ENCODE measurements at places on chromosomes 1 and 21. TPM values are rescaled to one million over a fixed set of nuclear protein-coding genes. Genes with fewer than 3 reads are reported as not detected.

DNA sequence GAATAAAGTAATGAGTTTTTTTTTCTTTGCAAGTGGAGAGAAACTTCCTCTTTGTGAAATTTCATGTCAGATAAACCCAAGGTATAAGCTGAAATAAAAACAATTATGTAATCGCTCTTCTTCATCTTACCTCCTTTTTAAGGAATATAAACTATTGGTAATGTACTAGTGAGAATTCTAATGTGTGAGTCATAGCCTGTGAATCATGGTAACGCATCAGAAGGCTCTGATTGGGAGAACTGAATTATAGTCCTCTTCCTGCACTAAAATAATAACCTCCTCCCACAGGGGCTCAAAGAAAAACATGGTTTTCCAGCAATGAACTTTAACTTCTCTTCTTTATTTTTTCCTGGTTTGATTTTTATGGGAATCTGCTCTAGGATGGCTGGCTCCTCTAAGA, 57.1 kb upstream of the COX20 start:
- H3K27ac ChIP-seq = no peak overlapping the region
- no peaks in the 10 kb centered on the region for H3K36me3 ChIP-seq

DNA sequence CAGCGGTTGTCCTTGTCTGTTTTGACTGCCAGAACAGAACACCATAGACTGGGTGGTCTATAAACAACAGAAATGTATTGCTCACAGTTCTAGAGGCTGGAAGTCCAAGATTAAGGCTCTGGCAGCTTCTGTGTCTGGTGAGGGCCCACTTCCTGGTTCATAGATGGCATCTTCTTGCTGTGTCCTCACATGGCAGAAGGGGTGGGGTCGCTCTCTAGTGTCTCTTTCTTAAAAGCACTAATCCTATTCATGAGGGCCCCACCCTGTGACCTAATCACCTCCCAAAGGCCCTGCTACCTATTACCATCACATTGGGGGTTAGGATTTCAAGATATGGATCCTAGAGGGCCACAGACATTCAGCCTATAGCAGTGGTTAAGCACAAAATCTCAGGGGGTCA, 304.4 kb downstream of the NFIA start:
- no peak overlapping the region for H3K4me3 ChIP-seq
- no peaks in the 10 kb centered on the region for H3K27me3 ChIP-seq
- H3K27ac ChIP-seq = no peak overlapping the region
- no peaks in the 10 kb centered on the region for H3K4me1 ChIP-seq

GRCh38 chr1:54397090-54397591, 9.1 kb downstream of the SSBP3 start:
- H3K27me3 ChIP-seq = no peaks in the 10 kb centered on the region
- peaks cover 71% of the 10 kb centered on the region for H3K36me3 ChIP-seq
- H3K27ac ChIP-seq = peak overlapping the region; percentile 78
- peak; percentile 79 for DNase-seq

DNA sequence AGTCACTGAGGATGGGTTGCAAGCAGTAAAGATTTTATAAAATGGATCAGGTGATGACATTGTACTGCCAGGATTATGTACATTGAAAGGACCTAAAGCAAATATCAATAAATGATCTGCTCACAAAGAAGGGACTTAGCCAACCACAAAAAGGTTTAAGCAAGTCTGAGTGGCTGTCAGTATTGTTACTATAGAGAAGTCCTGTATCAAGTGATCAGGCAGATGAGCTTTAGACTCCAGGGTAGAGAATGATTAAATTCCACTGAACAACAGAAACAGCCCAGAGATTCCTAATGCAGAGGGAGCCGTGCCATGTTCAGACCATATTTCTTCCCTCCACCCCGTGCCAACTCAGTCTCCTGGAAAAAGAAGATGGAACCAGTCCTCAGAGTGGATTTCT, 138.9 kb downstream of the SETD4 start:
- no peak for DNase-seq
- no peak overlapping the region for H3K4me3 ChIP-seq
- no peaks in the 10 kb centered on the region for H3K27me3 ChIP-seq
- H3K4me1 ChIP-seq = no peaks in the 10 kb centered on the region

- DNase-seq = no peak
- H3K27me3 ChIP-seq = peaks cover 10% of the 10 kb centered on the region
- no peak overlapping the region for H3K27ac ChIP-seq
- H3K4me1 ChIP-seq = peaks cover 36% of the 10 kb centered on the region
- no peak overlapping the region for H3K4me3 ChIP-seq
These were observed 9.7 kb downstream of the TLR5 start for GRCh38 chr1:223133306-223133823.

DNA sequence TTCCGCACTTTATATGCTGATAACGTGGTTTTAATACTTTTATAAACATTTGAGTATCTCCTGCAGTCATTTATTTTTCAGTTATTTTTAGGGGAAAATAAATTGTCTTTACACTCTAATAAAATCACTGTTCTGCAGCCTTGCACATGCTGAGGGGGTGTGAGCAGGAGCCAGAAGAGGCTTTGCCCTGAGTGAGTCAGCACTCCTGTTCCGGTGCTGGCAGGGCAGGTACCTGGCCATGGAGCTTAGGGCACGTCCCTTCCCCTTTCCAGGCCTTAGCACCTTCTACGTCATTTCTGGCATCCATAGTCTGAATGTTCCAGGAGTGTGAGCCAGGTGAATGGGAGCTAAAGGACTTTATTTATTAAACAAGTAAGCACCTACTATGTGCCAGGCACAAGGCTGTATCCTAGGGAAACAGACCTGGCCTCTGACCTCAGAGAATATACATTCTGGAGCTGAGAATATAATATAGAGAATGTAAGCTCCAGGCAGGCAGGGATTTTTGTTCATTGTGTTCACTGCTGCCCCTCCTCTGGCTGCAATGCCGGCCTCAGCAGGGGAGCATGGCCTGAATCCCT, 402.9 kb downstream of the PTPRU start:
- no peak overlapping the region for H3K27ac ChIP-seq
- DNase-seq = no peak

DNA sequence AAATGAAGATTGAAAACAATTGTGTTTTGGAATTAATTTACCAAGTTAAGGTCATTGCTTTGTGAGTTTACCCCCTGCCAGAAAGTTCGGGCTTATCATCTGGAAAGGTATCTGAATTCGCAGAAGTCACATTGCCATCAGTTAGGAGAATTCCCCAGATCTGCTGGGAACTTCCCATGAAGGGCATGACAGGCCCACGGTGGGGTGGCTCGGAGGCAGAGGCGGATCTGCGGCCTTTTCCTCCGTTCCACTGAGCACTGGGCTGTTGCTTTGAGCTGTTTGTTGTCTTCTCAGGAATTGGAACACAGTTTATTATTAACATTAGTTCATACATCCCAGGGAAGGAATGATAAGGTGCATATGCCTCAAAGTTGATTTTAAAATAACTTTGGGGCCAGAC, 320.0 kb downstream of the CAMTA1 start:
- H3K27ac ChIP-seq = no peak overlapping the region
- H3K4me3 ChIP-seq = no peak overlapping the region
- H3K27me3 ChIP-seq = peaks cover 6% of the 10 kb centered on the region
- DNase-seq = no peak
- peaks cover 5% of the 10 kb centered on the region for H3K4me1 ChIP-seq
- no peaks in the 10 kb centered on the region for H3K36me3 ChIP-seq

DNA sequence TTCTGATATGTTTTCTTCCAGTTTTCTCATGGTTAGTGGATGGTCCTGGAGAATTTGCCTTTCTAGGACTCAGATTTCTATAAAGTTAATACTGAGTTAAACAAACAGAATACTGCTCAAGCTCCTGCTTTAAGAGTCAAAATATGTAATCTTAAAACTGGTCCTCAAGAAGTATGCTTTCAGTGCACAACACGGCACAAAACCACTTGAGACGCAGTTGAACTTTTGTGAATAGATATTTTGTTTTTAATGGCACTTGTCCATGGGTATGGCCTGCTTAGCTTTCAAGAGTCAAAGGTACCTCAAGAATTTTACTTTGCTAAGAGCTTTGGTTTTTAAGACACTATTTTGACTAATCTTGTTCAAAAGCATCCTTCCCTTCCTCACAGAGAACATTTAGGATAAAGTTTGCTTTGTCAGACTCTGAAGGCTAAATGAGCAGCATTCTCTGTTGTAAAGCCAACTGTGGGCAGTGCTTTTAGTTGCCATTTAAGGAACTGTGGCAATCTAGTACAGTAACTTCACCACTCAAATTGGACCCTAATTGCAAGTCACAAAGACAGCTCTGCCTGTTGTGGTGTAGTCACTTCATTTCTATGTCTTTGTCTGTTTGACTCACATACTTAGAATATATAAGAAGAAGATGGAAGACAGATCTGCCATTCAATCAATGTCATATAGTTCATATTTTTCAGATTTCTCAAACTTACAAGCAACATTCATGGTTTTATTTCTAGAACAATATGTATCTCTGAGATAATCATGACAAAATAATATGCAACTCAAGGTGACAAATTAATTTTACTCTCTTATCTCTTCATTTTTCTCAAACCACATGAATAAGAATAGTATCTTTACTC, 28.8 kb downstream of the SAMD13 start:
- no peaks in the 10 kb centered on the region for H3K27me3 ChIP-seq
- H3K4me3 ChIP-seq = no peak overlapping the region
- no peak overlapping the region for H3K27ac ChIP-seq
- no peaks in the 10 kb centered on the region for H3K36me3 ChIP-seq
- no peak for DNase-seq

DNA sequence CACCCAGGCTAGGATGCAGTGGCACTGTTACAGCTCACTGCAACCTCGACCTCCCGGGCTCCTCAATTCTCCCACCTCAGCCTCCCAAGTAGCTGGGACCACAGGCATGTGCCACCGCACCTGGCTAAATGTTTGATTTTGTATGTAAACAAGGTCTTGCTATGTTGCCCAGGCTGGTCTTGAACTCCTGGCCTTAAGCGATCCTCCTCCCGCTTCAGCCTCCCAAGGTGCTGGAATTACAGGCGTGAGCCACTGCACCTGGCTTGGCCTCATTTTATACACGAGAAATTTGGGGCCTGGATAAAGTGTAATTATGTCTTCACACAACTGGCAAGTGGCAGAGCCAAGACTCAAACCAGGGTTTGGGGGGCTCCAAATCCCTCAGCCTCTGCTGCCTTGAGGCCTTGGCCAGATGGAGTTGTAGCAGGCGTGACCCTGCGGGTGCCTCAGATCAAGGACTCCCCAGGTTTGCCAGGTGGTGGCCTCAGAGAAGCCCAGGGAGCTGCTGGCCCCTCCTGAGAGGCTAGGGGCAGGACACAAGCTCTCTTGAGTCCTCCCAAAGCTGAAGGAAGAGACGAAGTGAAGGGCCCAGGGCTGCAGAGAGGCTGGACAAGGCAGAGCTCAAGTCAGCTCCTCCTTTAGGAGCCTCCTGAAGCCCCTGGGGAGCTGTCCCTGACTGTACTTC, 61.7 kb downstream of the MDM4 start:
- H3K4me3 ChIP-seq = no peak overlapping the region
- H3K27ac ChIP-seq = no peak overlapping the region
- H3K4me1 ChIP-seq = peaks cover 28% of the 10 kb centered on the region
- H3K27me3 ChIP-seq = no peaks in the 10 kb centered on the region
- no peaks in the 10 kb centered on the region for H3K36me3 ChIP-seq
- DNase-seq = no peak

DNA sequence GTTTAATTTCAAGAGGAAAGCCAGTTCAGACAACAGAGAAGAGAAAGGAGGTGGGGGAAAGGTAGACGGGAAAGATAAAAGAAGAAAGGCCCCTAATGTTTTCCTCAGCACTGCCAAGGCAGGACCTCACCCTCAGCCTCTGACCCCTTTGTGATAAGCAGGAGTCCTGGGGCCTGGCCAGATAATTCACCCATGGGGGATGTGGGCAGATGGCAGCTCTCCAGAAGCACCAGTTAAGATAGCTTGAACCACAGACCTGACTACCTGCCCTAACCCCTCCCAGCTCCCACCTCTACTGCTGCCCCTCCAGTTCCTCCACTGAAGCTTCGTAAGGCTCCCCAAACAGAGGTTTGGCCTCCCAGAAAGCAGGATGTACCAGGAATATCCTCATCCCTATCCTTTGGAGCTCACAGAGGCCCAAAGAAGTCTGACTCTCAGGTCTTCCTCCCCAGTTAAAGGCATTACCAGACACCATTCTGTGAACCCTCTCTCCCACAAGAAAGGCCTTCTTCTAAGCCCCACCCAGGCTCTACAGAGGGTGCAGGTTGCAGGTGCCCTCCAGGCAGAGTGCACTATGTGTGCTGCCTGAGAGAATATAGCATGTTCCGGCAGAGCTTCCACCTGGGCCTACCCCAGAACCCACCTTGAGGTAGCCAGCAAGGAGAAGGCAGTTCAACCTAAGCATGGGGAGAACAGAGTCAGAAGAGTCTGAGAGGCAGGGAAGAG, 9.2 kb upstream of the SNAPIN start:
- no peaks in the 10 kb centered on the region for H3K27me3 ChIP-seq
- no peak overlapping the region for H3K4me3 ChIP-seq
- peaks cover 30% of the 10 kb centered on the region for H3K4me1 ChIP-seq
- peaks cover 27% of the 10 kb centered on the region for H3K36me3 ChIP-seq

GRCh38 chr1:41479000-41479807, 5.3 kb downstream of the EDN2 start:
- DNase-seq = peak; percentile 87
- H3K36me3 ChIP-seq = no peaks in the 10 kb centered on the region
- peaks cover 5% of the 10 kb centered on the region for H3K27me3 ChIP-seq
- H3K27ac ChIP-seq = no peak overlapping the region
- H3K4me3 ChIP-seq = no peak overlapping the region

- peaks cover 36% of the 10 kb centered on the region for H3K36me3 ChIP-seq
- peak; percentile 84 for DNase-seq
- peaks cover 12% of the 10 kb centered on the region for H3K4me1 ChIP-seq
- no peaks in the 10 kb centered on the region for H3K27me3 ChIP-seq
These were observed 45.8 kb downstream of the TMCC2 start for GRCh38 chr1:205273551-205273982.

DNA sequence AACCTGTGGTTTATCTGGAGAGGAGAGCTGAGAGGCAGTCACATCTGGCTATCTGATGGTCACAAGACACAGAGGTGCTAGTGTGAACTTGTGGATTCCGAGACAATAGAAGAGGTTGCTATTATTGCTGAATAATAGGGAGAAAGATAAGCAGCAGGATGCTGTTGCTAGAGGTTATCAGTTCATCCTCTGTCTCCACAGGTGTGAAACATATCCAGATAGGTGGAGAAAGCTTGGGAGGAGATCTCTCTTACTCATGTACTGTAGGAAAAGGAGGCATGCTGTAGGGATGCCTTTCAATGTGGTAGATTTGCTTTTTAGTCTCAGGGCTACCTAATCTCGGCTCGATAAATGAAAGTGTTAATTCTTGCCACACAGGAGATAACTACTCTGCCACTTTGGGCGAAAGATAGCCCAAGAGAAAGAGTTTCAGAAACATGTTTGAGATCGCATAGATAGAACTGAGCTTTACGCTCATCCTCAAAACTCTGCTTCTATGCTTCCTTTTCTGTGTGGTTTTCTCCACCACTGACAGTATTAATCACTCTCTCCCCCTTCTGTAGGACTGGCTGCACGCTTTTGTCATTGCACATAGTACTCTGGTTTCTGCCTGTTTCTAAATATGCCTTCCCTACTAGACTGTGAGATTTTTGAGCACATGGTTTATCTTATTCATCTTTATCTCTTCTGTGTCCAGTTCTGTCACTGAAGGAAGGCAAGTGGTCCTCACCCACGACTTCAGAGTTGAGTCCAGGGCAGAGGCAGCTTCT, 36.7 kb upstream of the PLXNA2 start:
- H3K27ac ChIP-seq = no peak overlapping the region
- H3K36me3 ChIP-seq = no peaks in the 10 kb centered on the region
- peaks cover 8% of the 10 kb centered on the region for H3K4me1 ChIP-seq
- peaks cover 2% of the 10 kb centered on the region for H3K27me3 ChIP-seq
- no peak overlapping the region for H3K4me3 ChIP-seq

Gene BRDT
- total RNA-seq = not detected

Gene SLC44A5
- 0.27 TPM for total RNA-seq

Gene CKS1B
- 63.8 TPM for total RNA-seq

Gene KCNJ9
- total RNA-seq = 0.09 TPM

Gene TRABD2B
- total RNA-seq = 1.1 TPM

Gene PCBP3
- 0.93 TPM for total RNA-seq

Gene PRKACB
- 17.9 TPM for total RNA-seq

Data from muscle of leg (tissue), 16 donors.